ENCODE measurements at places on chromosomes 7 and 10.

GRCh38 chr7:30694218-30694745, 12.0 kb upstream of the CRHR2 start:
- no peak for DNase-seq

- no peak for DNase-seq
Observed at GRCh38 chr10:102778781-102779180, 35.0 kb downstream of the WBP1L start.

GRCh38 chr7:117034851-117035464, 81.7 kb downstream of the ST7 start:
- no peak for DNase-seq

GRCh38 chr7:17706734-17707133, 233.6 kb downstream of the SNX13 start:
- DNase-seq, result no peak

DNA sequence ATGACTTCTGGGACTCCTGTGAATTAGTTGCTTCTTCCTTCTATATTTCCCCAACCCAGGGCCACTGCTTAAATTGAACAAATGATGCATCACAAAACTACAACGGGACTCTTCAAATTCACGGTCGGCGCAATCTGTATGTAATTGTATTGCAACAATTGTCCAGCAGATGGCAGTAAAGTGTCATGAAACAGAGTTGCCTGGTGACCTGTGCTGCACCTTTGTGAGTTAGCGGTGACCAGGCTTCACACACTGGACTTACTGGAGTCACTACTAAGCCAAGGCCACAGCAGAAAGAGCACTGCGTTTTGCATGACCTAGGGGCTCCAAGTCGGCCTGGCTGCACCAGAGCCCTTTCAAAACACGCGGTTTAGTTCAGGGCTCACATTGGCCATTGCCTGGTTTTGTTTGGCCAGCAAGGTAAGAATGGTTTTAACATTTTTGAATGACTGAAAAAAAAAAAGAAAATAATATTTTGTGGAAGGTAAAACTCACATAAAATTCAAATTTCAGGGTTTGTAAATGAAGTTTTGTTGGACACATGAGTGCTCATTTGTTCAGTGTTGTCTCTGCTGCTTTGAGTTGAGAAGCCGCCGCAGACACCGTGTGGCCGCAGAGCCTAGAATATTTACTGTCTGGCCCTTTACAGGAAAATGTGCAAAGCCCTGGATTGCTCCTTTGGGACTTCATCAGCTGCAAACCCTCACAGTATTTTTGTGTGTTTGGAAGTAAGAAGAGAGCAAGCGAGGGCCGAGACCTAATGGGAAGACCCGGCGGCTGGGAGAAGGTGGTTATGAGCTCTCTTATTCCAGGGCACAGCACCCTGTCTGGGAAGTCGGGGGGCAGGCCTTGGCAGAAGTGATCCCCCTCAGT, 23.2 kb upstream of the ZNF32 start:
- DNase-seq, result no peak

DNA sequence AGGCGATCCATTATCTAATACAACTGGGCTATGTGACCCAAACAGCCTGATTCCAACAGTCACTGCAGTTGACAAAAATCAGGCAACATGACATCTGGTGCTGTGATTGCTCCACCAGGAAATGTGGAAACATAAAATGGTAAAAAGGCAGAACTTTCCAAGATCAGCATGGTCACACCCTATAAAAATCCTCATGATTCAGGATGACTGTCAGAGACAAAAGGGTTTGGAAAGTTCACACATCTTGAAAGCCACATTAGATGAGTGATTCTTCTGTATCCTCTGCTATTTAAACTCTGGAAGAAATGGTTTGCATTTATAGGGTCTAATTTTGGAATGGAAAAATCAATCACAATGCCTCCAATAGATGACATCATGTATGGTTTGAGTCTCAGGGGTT, 662.6 kb upstream of the IGFBP3 start:
- DNase-seq, result no peak

DNA sequence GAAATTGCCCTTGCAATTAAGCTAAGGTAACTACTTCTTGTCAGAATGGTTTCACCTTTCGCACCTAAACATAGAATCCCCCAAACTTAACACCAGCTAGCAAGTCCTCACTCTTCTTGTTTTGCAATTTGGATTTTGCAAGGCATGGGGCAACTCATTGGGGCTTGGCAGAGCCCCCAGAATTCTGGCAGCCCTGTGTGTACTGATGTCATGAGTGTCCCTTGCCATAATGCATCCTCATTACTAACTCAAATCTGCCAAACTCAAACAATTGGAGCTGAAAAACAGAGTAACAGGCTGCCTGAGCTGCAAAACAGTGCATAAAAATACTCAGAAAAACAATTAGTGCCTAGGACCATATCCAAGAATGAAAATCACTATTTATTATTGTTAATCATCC, 7.9 kb upstream of the XPNPEP1 start:
- no peak for DNase-seq

DNA sequence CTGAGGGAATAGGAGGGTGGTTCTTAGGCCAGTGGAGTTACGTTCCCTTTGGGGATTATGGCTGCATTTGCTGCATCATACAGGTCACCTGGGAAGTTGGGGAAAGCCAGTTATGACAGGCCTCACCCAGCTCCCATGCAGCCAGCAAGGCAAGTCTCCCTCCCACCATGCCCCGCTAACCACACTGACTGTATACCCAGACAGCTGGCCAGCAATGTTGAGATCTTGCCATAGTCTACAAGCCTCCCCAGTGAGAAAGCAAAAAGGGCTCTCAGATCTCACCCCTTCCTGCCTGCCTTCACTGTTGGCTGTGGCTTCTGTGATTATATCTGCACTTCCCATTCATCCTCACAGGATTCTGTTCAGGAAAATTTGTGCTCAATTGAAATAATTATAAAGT, 133.3 kb upstream of the HGF start:
- DNase-seq, result no peak

GRCh38 chr7:94426980-94427875, 32.5 kb downstream of the COL1A2 start:
- DNase-seq, result no peak

DNA sequence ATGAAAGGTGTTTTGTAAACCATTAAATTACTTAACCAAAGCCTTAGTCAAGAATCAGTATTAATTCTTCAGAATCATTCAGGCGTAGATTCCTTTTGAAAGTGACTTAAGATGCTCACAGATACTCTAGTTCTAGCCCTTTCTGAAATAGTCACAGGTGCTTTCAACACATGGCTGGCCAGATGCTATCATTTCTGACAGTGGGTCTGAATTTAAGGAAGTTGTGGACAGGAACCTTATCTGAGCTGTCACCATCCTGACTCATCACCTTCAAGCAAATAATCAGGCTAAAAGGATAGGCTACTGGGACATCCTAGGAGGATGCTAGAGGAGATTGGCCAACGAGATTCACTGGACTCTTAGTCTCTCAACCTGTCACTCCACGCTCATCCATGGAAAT, 501.5 kb downstream of the LRMDA start:
- DNase-seq, result no peak

- no peak for DNase-seq
Observed at GRCh38 chr7:127557803-127558202, 27.6 kb downstream of the GCC1 start.

- no peak for DNase-seq
Observed at GRCh38 chr7:111796671-111797070, 234.4 kb upstream of the IMMP2L start.

- DNase-seq, result no peak
Observed at GRCh38 chr10:109727436-109727835, 195.9 kb downstream of the XPNPEP1 start.

DNA sequence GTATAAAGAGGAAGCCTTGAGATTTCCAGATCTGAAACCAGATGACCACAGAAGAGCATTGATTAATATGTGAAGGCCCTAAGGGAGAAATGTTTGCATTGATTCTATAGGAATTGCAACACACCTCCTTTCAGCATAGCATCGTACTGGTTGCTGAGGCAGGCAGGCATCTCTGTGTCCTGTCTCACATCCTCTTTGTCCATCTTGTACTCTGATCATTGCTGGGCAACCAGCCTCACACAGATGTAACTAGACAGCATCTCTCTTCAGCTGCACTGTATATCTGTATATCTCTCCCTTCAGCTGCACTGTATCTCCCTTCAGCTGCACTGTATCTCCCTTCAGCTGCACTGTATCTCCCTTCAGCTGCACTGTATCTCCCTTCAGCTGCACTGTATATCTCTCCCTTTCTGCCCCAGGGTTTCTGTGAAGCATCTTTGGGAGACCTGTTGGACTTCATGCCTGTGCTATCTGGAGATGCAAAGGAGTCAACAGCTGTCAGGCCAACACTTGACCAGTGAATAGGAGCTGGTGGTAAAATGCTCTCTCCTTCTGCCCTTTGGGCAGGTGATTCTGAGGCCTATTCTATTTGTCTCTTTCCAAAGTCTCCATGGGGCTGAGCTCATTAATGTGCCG, 40.3 kb downstream of the TMEM178B start:
- no peak for DNase-seq

GRCh38 chr7:128701062-128701785, 29.1 kb downstream of the GARIN1A start:
- no peak for DNase-seq

GRCh38 chr10:22159180-22159579, 58.6 kb downstream of the EBLN1 start:
- DNase-seq, result no peak

GRCh38 chr7:44275957-44276570, 49.3 kb downstream of the CAMK2B start:
- no peak for DNase-seq

DNA sequence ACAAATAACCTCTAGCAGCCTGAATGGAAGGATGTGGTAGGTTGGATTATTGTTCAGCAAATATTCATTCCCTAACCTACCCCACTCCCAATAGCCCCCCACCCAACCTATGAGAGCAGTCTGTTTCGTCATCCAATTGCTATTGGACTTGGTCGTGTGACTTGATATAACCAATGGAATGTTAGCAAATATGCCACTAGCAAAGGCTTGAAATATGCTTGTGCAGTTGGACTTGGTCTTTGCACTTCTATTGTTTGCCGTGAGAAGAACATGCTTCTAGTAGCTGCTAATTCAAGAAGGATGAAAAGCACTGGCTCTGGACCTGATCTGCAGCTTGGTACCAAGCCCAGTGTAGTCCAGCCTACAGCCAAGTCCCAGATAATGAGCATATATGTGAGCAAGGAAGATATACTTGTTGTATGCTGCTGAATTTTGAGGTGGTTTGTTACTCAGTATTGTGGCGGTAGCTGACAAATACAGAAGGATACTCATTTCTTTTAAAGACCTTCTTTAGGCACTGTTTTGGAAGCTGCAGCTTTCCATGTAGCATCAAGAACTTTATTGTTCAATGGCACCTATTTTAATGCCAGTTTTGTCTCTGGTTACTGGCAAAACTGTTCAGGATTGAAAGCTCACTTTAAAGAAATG, 180.4 kb downstream of the EXOC4 start:
- no peak for DNase-seq

GRCh38 chr7:24704311-24704710, 53.0 kb downstream of the GSDME start:
- no peak for DNase-seq

- DNase-seq, result no peak
Observed at GRCh38 chr10:80197972-80198916, 7.1 kb downstream of the ANXA11 start.

- no peak for DNase-seq
Observed at GRCh38 chr7:22718200-22718711, 8.7 kb upstream of the IL6 start.

GRCh38 chr7:5827755-5828154, 46.3 kb upstream of the RNF216 start:
- peak; percentile 7 for DNase-seq

- DNase-seq, result no peak
Observed at GRCh38 chr7:74002474-74003017, 25.4 kb upstream of the ELN start.

DNA sequence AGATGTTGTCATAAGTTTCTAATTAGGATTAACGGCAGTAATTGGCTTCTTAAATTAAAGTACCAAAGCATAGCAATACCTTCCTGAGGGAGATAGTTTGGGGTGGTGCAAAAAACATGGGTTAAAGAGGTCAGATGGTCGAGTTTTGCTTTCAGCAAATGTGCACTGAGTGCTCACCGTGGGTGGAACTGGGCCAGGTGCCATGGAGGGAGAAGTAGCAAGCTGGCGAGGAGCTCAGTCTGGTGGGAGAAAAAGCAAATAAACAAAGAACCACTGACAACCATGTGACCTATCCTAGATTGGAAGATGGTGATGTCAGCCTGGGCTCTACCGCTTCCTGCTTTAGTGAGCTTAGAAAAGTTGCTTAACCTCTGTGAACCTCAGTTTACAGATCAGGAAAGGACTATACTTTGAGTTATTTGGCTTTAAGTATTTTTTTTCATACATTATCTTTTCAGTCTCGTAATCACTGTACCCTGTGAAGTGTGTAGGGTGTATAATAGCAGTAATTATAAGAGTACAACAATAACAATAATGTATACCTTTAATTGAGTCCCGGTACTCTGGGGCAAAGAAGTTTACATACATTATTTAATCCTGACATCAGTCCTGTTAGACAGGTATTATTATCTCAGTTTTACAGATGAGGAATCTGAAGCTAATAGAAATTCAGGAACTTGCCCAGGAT, 69.0 kb upstream of the PDCD4 start:
- DNase-seq, result no peak

DNA sequence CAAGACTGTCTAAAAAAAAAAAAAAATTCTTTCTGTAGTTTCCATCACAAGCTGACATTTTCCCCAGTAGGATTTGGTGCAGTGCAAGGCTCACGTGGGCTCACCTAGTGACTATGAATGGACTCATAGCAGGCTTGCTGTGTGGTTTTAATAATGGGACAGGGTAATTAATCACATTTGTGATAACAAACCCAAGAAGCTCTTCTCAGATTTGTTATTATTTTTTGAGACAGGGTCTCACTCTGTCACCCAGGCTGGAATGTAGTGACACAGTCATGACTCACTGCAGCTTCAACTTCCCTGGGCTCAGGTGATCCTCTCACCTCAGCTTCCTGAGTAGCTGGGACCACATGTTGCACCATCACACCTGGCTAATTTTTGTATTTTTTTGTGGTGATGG, 40.0 kb downstream of the NACAD start:
- DNase-seq, result no peak

DNA sequence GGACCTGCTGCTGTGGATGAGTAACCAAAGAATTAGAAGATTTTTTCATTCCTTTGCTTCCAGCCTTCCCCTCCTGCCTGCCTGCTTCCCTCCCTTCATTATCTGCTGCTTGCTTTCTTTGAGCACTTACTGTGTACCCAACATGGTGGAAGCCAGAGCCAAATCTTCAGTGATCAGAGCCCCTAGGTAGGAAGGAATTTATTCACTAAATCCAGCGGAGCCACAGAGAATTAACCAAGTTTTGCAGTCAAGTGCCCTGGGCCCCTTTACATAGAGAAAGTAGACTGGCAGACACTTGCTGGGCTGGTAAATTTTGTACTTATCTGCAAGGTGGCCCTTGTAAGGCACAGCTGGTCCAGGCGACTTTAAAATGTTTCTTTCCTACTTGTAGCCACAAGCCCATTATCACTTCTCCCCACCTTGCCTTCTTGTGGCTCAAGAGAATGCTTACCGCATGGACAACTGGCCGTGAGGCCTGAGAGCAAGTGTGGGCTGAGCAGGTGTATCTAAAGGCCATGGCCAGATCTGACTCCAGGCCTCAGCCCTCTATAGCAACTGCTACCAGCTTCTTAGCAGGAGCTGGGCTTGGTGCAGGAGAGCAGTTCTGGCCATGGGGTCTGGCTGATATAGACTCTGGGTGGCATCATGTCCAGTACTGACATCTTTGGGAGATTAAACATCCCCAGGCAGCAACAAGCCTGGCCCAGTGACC, 11.1 kb downstream of the UNC5B start:
- DNase-seq, result no peak

GRCh38 chr7:44394112-44394447, 68.7 kb upstream of the CAMK2B start:
- DNase-seq, result no peak
